Muscle of arm (tissue), 14 donors: ENCODE measurements at places on chromosomes 4 and X.

GRCh38 chr4:95092766-95093165 lies 335.0 kb downstream of the BMPR1B start:
- DNase-seq: peak; percentile 25

- no peak for DNase-seq
Measured at GRCh38 chr4:150127757-150128156, 49.5 kb downstream of the DCLK2 start.

DNA sequence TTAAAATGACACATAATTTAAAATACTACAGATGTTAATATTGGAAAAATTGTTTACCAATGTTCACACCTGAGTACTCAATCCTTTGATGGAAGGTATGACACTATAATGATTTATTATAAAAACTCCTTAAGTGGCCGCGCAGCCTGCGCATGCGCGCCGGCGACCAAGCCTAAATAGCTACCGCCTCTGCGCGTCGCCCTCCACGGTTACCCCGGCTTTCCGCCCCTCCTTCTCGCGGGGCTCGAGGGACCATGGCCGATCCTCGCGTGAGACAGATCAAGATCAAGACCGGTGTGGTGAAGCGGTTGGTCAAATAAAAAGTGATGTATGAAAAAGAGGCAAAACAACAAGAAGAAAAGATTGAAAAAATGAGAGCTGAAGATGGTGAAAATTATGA lies 170.2 kb downstream of the DMD start:
- no peak for DNase-seq

GRCh38 chr4:77074381-77074831 lies 1.4 kb downstream of the CCNI start:
- DNase-seq: peak; percentile 32

DNA sequence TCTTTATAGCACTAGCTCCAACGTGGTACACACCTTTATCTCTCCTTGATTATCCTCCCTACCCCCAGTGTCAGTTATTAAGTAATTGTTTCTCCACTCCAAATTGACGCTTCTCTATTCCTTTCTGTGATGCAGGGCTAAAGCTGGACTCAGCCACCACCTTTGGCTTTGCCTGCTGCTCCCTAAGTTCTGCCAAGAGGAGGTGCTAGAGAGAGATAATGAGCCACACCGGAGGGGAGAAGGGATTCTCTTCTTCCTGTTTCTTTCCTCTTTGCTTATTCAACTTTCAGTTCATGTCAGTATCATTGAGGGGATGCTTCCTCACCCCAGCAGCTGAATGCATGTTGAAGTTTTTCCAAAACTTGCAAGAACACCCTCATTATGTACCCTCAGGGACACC lies 176.5 kb downstream of the GBA3 start:
- DNase-seq: no peak

DNA sequence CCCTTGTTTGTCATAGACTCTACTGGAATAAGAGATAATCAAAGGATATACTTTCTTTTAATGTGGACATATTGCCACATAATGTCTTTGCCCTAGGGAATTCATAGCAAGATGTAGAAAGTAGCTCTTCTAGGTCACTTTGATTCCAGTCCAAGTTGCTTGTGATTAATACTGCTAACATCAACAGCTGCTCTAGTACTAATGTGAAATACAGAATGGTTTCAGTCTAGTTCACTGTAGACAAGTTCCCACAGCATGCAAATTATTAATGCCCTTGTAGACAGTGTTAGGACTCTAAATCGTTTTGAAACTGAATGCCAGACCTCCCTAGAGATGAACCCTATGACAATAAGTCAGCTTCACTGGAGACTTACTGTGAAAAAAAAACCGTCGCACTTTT lies 494.6 kb upstream of the ATOH1 start:
- no peak for DNase-seq

GRCh38 chr4:74890341-74890740 lies 42.6 kb upstream of the PARM1 start:
- DNase-seq: no peak

DNA sequence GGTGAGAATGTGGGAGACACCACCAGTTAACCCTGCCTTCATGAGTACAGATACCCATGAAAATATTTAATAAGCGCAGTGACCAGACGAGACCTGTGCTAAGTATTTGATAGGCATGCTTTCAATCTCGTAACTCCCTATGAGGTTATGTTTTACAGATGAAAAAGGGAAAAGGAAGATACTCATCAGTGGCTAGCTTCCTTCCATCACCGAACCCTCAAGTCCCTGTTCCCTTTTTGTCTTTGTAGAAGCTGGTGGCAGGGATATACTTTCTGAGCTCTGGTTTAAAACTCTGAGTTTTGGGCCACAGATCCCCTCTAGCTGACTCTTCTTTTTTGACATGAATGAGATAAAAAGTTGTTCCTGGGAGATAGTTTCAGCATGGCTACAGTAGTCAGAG lies 26.3 kb downstream of the AFF1 start:
- no peak for DNase-seq

GRCh38 chr4:48844843-48845242 lies 14.0 kb downstream of the OCIAD1 start:
- no peak for DNase-seq

GRCh38 chr4:55733932-55734331 lies 85.7 kb upstream of the EXOC1L start:
- peak; percentile 7 for DNase-seq
